Stimulated activated CD8-positive, alpha-beta memory T cell treated with anti-CD3 and anti-CD28 coated beads, Interleukin-7, amount 100 ng/mL, for 1 hour (primary cell): ENCODE measurements at places on chromosomes 5 and 9.

DNA sequence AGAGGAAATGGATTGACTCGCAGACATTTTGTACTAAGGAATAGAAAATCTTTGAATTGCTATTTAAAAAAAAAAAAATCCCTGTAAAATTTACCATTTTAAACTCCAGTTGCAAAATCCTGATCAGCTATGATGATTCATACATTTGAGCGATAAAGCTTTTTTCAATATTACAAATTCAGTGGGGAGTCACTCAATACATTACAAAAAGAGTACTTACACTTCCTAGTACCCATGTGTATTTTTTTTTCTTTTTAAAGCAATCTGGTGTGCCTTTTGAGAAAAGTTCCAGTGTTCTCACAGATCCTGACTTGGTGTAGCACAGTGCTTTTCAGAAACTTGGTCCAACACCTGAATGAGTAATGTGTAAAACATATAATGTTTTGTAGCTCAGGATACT lies 54.3 kb downstream of the PIK3R1 start:
- DNase-seq = no peak

GRCh38 chr5:92822183-92822582 lies 758.8 kb downstream of the NR2F1-AS1 start:
- DNase-seq = no peak

- no peak for DNase-seq
These were observed 32.9 kb downstream of the LHX2 start for GRCh38 chr9:124044448-124044847.

- DNase-seq = no peak
These were observed 19.5 kb upstream of the ERCC6L2 start for GRCh38 chr9:95855961-95856360.

DNA sequence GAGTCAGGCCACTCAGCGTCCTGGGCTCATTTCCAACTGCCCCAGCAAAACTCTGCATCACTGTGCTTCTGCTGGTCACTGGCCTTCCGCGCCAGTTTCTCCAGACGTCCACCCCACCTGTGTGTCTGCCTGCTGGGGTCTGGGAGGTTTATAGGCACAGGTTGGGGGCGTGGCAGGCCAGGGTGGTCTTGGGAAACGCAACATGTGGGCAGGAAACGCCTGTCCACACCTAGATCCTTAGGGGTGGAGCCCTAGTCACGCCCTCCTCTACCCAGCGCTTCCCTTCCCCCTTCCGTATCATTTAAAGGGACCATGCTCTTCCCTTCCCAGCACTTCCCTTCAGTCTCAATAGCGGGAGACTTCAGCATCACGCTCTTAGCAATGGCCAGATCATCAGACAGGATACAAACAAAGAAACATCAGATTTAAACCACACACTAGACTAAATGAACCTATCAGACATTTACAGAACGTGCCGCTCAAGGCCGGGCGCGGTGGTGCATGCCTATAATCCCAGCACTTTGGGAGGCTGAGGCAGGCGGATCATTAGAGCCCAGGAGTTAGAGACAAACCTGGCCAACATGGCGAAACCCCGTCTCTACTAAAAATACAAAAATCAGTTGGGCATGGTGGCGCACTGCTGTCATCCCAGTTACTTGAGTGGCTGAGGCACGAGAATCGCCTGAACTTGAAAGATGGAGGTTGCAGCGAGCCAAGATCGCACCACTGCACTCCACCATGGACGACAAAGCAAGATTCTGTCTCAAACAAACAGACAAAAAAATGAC lies 11.8 kb upstream of the BTNL9 start:
- no peak for DNase-seq

DNA sequence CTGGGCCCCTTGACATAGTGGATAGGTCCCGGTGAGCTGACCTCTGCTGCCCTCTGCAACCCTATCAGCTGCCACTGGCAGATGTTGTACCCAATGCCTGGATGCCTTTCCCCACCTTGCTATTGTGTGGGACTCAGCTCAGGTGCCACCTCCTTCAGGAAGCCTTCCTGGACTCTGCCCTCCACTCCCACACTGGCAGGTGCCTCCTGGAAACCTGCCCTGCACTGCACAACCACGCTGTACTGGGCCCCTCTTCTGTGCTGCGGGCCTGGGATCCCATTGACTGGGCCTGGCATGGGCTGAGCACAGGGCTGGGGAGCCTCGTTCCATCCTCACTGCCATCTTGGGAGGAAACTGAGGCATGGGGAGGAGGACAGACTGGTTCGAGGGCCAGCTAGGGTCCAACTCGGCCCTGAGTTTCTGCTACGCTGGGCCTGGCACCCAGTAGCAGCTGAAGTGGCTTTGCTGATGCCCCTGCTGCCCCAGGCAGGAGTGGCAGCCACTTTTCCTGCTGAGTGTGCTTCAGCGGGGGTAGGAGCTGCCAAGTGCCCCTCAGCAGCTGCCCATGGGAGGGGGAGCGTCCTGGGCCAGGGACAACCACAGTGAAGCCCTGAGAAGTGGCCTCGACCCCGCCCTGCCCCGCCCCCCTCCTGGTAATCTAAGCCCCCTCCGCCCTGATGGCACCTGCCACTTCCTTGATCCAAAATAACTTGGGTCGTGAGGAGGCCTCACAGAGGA lies 1.3 kb downstream of the AK1 start:
- no peak for DNase-seq

DNA sequence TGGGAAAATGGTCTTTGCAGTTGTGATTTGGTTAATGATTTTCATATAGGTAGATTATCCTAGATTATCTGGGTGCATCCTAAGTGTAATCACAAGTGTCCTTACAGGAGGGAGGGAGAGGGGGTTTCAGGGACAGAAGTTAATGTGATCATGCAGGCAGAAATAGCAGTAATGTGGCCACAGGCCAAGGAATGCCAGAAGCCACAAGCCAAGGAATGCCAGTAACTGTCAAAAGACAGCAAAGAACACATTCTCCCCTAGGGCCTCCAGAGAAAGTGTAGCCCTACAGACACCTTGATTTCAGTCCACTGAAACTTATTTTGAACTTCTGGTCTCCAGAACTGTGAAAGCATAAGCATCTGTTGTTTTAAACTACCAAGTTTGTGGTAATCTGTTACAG lies 2074.5 kb downstream of the MAT2B start:
- DNase-seq = no peak

- DNase-seq = no peak
These were observed 24.5 kb downstream of the CAVIN4 start for GRCh38 chr9:100602342-100602801.

DNA sequence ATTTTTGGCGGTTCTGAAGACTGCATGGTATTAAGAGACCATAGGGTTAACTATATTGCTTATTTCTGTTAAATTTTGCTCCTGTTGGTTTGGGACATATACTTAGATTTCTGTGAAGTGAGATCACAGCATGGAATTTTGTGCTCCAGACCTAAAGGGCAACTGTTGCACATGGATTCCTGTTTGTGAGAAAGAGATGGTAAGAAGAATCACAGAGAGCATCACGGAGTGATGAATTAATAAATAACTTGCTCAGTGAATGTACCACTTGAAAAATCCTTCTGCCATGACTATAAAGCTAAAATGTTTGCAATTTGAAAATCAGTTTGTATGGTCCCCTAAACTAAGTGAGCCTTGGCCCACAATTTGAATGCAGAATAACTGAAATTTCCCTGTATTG lies 4.5 kb downstream of the PSAT1 start:
- DNase-seq = no peak

DNA sequence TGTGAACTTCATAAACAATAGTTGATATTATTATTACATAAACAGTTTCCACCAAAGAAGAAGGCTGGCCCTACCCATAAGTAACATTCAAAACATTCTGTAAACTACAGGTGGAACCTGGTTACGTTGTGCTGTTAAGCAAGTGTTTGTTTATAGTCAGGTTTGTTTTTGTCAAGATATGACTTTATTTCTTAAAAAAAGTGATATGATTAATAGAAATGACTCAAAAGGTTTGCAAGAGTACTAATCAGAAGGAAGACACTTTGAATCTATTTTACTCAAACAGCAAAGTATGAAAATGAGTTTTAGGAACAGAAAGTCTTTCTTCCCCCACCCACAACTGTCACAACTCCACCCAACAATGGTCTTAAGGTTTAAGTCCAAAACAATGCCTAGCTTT lies 220.8 kb downstream of the PLK2 start:
- no peak for DNase-seq

DNA sequence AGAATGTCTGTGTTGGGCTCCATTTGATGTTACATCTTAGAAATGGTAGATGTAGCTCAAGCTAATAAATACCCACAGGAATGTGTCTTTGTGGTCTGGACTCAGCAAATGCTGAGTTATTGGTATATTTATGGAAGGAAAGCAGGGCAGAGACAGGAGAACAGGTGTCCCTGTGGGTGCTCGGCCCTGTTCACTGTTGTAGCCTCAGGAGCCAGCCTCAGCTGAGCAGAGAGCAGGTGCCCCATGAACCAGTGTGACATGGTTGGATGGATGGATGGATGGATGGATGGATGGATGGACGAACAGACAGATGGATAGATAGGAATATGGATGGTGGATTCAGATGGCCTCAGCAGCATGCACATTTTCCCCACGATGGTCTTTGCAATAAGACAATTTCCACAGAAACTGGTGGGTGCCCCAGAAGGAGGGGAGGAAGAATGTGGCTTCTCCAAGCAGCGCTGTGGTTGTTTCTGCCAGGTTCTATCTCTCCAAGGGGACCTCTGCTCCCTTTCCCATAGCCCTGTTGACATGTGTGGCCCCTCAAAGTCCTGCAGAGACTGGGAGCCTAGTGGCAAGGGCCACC lies 8.2 kb upstream of the IRF1 start:
- DNase-seq = no peak

DNA sequence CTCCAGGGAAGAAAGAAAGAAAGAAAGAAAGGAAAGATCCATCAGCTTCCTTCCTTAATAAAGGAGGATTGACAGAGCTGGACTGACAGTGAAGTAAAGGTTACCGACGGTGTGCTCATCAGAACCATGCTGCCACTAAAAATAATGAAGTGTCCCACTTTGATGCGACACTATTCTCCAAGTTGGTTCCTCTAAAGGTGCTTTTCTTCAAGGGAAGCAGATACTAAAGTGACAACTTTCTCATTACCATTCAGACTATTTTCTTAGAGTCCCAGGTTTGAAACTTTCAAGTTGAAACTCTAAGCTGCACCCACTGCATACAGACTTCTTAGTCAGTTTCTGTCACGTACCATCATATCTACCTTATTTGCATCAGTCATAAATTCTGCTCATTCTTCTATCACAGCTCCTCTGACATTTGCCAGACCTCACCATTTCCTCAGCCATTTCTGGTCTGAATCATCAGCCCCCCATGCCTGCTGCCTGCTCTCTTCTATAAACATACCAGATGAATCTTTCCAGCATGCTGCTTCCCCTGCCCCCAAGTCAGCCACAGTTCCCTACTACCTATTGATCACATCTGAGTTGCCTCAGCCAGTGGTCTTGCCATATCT lies 177.6 kb downstream of the DEPDC1B start:
- DNase-seq = no peak

- no peak for DNase-seq
These were observed 34.4 kb upstream of the SSBP2 start for GRCh38 chr5:81785322-81785721.

DNA sequence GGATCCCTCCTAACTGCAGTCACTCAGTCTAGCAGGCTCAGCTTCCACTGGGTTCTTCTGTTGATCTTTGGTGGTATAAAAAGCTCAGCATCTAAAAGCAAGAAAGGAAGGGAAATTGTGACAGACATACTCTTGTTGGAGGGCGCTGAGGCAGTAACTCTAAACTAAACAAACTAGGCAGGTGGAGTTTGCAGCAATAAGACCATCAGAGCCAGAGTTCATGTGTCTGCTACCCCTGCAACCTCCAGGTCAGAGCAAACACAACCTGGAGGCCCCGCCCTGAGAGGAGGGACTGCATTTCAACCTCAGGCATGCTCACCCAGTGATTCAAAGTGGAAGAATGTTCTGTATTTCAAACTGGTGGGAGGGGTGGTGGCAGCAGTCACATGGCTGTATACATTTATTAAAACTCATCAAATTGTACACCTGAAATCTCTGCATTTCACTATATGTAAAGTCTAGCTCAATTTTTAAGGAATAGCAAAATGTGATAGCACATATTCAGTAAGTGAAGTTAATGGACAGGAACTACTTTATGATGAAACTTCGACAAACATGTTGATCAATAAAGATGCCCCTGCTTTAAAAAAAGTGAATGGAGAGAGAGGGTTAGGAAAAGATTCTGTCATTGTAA lies 7.1 kb downstream of the ACTL7A start:
- no peak for DNase-seq

GRCh38 chr9:84001621-84002020 lies 21.0 kb downstream of the RMI1 start:
- DNase-seq = no peak

GRCh38 chr5:148833122-148833521 lies 6.7 kb downstream of the ADRB2 start:
- no peak for DNase-seq

DNA sequence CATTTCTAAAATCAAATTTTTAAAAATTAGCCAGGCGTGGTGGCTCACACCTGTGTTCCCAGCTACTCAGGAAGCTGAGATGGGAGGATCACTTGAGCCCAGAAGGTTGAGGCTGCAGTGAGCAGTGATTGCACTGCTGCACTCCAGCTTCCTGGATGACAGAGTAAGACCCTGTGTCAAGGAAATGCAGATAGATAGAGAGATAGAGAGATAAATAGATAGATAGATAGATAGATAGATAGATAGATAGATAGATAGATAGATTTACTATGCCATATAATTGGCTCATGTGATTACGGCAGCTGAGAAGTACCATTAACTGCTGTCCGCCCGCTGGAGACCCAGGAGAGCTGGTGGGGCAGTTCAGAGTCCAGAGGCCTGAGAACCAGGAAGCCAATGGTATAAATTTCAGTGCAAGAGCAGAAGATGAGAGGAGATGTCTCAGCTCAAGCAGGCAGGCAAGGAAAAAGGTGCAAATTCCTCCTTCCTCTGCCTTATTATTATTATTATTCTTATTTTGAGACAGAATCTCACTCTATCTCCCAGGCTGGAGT lies 13.0 kb upstream of the PTGES start:
- no peak for DNase-seq

DNA sequence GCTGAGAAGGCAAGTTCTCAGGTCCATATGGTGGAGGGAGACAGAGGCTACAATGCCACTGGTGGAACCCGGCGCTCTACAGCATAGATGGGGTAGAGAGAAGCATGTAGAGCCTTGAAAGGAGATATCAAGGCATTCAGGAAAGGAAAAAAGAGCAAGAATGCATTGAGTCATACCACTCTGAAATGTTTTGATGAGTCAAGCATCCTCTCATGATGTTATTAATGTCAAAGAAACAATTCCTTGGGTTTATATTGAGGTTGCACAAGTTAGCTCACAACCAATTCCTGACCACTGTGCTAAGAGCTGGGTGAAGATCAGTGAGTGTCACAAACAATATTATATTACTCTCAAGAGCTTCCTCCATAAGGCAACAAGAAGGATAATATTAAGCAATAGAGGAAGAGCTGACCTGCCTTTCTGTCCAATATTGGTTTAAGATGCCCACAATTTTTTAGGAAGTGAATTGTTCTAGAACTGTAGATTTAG lies 178.0 kb downstream of the RFK start:
- no peak for DNase-seq
